Dorsolateral prefrontal cortex (tissue), 122 donors: ENCODE measurements at places on chromosomes 6 and 20. TPM values are rescaled to one million over a fixed set of nuclear protein-coding genes. Genes with fewer than 3 reads are reported as not detected.

The BMP6 gene
- total RNA-seq: 12.8 TPM

The TAP2 gene
- 12.7 TPM for total RNA-seq

The SLC12A5 gene
- 255 TPM for total RNA-seq

The THBD gene
- total RNA-seq: 2.5 TPM

The CAGE1 gene
- not detected for total RNA-seq

The KIAA0408 gene
- total RNA-seq: 92.0 TPM

The LCA5 gene
- total RNA-seq: 10.3 TPM

The OXT gene
- total RNA-seq: not detected

The STX11 gene
- total RNA-seq: 1.0 TPM

The SLC4A11 gene
- 5.3 TPM for total RNA-seq

The FOXC1 gene
- total RNA-seq: 8.3 TPM

The SPO11 gene
- not detected for total RNA-seq

The PNRC1 gene
- 165 TPM for total RNA-seq

The SLC35D3 gene
- total RNA-seq: not detected

The LAMA4 gene
- 18.8 TPM for total RNA-seq

The OPRL1 gene
- total RNA-seq: 19.7 TPM

The BHLHE23 gene
- total RNA-seq: not detected

The CLPSL2 gene
- total RNA-seq: 1.4 TPM

The PCMTD2 gene
- total RNA-seq: 100 TPM

The ECT2L gene
- 0.86 TPM for total RNA-seq

The THEMIS gene
- total RNA-seq: 9.0 TPM

The SNAP25 gene
- 1,873 TPM for total RNA-seq

The RBL1 gene
- 5.5 TPM for total RNA-seq

The DNAH8 gene
- 0.14 TPM for total RNA-seq

The ACSS1 gene
- total RNA-seq: 54.6 TPM

The ISM1 gene
- 0.82 TPM for total RNA-seq

The PPIL4 gene
- 38.7 TPM for total RNA-seq

The IYD gene
- not detected for total RNA-seq

The CCN6 gene
- not detected for total RNA-seq

The SLA2 gene
- 0.40 TPM for total RNA-seq

The GRIK2 gene
- 110 TPM for total RNA-seq

The SLC35B3 gene
- total RNA-seq: 13.6 TPM

The EYA2 gene
- total RNA-seq: 7.6 TPM

The TEAD3 gene
- total RNA-seq: 2.3 TPM

The FAM217A gene
- total RNA-seq: not detected

The PAK5 gene
- total RNA-seq: 24.9 TPM

The DHX16 gene
- total RNA-seq: 23.6 TPM

The SLC17A3 gene
- total RNA-seq: not detected

The SYNDIG1 gene
- total RNA-seq: 47.6 TPM

The BCAS1 gene
- total RNA-seq: 121 TPM

The NRSN1 gene
- 88.7 TPM for total RNA-seq

The AIF1 gene
- total RNA-seq: 2.1 TPM

The HEY2 gene
- 7.0 TPM for total RNA-seq

The CALHM4 gene
- total RNA-seq: 0.63 TPM

The DPPA5 gene
- total RNA-seq: not detected

The ZNF334 gene
- total RNA-seq: 16.0 TPM

The DEFB132 gene
- not detected for total RNA-seq

The FOXF2 gene
- total RNA-seq: 5.1 TPM

The DEFB124 gene
- total RNA-seq: not detected

The RFX6 gene
- 0.31 TPM for total RNA-seq

The BPI gene
- 0.33 TPM for total RNA-seq

The CD164 gene
- 110 TPM for total RNA-seq

The CALHM5 gene
- 0.31 TPM for total RNA-seq

The BEND6 gene
- 45.0 TPM for total RNA-seq

The DLL1 gene
- total RNA-seq: 13.7 TPM

The SIRPG gene
- not detected for total RNA-seq

The PXDC1 gene
- 13.5 TPM for total RNA-seq

The TENT5A gene
- 2.1 TPM for total RNA-seq

The HLA-DOB gene
- total RNA-seq: 0.84 TPM
